ENCODE measurements at places on chromosomes 4 and X.

GRCh38 chr4:76200771-76201231, 12.8 kb downstream of the SCARB2 start:
- DNase-seq = no peak

DNA sequence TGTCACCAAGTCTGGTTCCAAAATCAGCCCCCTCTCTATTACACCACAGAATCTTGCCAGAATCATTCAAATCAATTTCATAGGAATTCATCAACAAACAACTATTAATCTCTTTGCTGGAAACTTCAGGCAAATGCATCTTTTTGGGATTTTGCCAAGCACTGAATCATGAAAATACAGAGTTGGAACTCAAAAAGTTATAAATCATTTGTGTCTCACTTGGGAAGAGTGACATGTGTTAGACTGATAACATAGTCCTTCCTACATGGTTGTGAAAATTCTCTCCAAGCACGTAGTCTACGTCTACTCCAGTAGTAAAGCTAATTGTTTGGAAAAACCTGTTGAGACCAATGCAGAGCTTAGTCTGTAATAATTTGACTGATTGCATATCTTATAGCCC, 19.0 kb downstream of the CXCL8 start:
- DNase-seq = no peak

DNA sequence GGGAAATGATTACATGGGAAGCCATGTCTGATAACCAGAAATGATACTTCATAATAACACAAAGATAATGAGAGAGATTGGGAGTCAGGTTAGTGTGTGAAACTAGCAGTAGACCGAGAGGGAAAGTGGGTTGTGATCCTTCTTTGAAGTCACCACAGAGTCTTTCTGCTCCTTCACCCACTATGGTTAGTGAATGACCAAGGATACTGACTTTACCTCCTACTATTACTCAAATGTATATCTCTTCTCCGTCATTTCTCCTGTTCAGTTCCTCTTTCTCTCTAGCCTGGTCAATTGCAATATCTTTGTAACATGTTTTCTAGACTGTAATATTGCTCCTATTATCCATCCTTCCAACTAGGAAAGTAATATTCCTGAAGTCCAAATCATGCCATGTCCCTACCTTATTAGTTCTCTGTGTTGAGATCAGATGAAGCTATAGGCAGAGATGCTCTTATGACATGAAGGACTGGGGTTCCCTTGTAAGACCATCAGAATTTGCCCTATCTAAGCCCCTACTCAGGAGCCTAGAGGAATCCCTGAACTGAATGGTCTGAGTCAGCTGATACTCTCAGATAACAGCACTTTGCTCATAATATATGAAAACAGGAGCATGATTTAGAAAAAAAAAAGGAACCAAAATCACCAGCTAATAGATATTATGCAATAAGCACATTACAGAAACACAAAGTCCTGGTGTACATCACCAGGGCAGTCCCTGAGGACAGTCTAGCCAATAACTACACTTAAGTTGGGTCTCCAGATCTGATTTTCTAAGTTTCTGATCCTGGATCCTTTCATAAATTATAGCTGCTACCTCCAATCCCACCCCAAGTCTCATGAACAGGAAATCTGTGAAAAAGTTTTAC, 81.2 kb downstream of the SHROOM3 start:
- no peak for DNase-seq

- DNase-seq = no peak
Observed at GRCh38 chr4:113317523-113317922, 268.1 kb downstream of the ANK2 start.

GRCh38 chr4:151173871-151174270, 74.4 kb downstream of the RPS3A start:
- DNase-seq = no peak
